ENCODE measurements at places on chromosomes 6 and 20.

- no peak for DNase-seq
These were observed 43.0 kb upstream of the CD2AP start for GRCh38 chr6:47434372-47435253.

GRCh38 chr6:70303034-70303525 is at the start of gene COL9A1:
Gene COL9A1, minus strand, starts transcription at chr6:70303084. Its CDS starts 160 bp downstream, at chr6:70302924.
- DNase-seq: no peak

- DNase-seq: no peak
These were observed 560.8 kb upstream of the IMPG1 start for GRCh38 chr6:76633259-76633658.

- no peak for DNase-seq
These were observed 116.9 kb downstream of the TAF4 start for GRCh38 chr20:61948586-61949362.

GRCh38 chr6:167856474-167856873 is 29.8 kb downstream of the AFDN start:
- DNase-seq: no peak

- DNase-seq: no peak
These were observed 9.9 kb upstream of the KIF25 start for GRCh38 chr6:167987396-167988153.

GRCh38 chr20:22686097-22686496 is 101.7 kb upstream of the FOXA2 start:
- DNase-seq: no peak

DNA sequence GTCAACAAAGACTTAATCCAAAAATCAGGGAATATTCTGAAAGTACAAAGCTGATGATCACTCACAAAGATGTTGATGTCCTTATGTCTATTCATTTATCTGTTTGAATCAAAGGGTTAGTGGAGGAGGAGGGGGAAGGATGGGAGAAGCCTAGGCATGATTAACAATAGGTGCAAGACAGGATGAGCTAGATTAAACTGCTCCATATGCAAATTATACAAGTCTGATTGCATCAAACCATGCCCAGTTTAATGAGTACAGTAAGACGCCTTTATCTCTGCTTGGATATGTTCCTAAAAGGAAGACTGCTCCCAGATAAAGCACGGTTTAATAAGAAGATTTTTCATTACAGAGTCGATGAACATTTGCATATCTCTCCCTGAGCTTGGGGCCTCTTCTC is 626.4 kb upstream of the NOX3 start:
- no peak for DNase-seq

- DNase-seq: peak; percentile 56
These were observed 574 bp downstream of the RPS12 start for GRCh38 chr6:132814716-132815570.

GRCh38 chr20:62827311-62828038 is 10.6 kb downstream of the COL9A3 start:
- no peak for DNase-seq

GRCh38 chr6:113094779-113095178 is 747.6 kb downstream of the RFPL4B start:
- no peak for DNase-seq

GRCh38 chr6:169976301-169977081 is 225.1 kb downstream of the ERMARD start:
- no peak for DNase-seq

GRCh38 chr20:33676652-33677645 is 2.7 kb upstream of the NECAB3 start:
- no peak for DNase-seq

GRCh38 chr20:6683021-6683977 is 84.2 kb upstream of the BMP2 start:
- no peak for DNase-seq

DNA sequence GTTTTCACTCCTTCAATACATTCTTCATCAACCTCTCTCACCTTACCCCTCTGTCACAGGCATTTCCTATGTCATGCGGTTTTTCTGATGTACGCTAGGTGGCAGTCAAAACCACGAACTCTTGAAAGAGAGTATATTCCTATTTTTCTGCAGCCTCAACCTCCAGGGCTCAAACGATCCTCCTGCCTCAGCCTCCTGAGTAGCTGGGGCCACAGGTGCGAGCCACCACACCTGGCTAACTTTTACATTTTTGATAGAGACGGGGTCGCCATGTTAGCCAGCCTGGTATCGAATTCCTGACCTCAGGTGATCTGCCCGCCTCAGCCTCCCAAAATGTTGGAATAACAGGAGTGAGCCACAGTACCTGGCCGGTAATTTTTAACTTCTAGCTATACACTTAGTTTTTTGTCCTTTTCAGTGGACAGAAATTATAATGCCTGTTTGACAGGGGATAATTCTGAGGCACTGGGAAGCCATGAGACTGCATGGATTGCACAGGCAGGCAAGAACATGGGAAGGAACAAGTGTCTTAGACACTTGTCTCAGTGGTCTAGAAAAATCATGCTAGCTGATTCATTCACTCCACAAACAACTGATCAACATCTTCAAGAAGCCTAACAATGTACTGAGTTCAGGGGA is 22.5 kb upstream of the HFE start:
- no peak for DNase-seq

DNA sequence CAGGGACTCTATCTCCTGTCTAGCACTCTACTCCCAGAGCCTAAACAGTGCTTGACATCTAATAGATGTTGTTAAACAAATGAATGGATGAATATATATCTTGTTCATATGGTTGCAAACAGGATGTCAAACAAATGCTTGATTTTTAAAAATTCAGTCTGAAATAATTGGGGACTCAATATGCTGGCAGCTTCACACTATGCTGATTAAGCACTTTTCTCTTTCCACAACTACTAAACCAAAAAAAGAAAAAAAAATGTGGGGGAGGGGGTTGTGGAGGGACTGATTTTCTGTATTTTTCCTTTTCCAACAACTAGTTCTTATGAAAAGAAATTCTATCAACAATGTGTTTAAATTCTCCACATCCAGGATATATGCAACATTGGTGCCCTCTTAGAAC is 42.9 kb downstream of the SF3B5 start:
- DNase-seq: no peak

DNA sequence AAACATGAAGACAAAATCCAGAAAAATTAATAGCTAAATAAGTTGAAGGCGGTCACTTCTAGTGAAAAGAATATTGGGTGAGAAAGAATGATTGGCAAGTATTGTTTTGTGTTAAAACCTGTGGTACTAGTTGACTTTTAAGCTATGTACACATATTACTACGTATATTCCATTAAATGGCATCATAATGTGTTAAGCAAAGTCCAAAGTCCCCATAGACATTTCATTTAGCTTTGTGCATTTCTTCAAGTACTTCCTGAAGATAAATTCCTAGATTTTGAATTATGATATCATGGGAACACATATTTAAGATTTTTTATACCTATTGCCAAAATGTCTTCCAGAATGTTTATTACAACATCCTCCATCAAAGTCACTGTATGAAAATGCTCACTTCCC is 272.7 kb upstream of the IRAK1BP1 start:
- DNase-seq: no peak

DNA sequence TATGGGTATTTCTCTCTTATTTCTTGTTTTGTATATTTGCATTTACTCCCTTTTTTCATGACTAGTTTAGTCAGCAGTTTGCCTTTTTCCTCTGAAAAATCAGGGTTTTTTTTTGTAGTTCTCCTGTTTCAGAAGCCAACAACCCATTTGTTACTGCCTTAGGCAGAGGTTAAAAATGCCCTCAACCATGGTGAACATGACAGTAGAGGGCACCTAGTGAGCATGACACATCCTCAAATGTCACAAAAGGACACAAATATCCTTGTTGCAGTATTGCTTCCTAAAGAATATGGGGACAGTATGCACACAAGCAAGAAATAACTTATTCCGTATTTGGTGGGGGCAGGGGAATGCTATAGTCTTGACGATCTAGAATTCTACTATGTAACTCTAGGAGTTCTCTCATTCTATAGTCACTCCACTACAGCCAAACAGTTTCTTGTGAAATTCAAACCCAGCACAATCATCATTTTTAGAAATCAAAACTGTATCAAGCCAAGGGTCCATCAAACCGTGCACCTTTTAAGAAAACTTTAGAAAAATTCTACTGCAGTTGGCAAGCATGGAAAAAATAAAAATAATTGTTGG is 47.0 kb downstream of the GOPC start:
- no peak for DNase-seq

DNA sequence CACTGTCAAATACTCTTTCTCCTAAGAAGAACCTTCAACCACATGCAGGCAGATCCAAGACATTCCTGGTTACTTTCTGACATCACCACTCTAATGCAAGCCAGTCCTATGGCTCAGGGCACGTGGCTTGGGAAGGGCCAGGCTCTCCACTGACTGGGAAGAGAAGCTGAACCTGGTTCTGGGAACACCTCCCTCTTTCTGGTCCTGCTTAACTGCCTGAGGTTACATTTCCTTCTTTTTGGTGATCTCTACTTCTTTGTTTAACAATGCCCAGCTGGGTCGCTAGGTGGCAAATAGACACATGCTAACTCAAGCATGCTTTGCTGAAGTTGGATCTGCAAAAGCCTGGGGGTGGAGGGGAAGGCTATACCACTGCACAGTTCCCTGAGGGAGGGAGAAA is 249.8 kb downstream of the GMDS start:
- no peak for DNase-seq

DNA sequence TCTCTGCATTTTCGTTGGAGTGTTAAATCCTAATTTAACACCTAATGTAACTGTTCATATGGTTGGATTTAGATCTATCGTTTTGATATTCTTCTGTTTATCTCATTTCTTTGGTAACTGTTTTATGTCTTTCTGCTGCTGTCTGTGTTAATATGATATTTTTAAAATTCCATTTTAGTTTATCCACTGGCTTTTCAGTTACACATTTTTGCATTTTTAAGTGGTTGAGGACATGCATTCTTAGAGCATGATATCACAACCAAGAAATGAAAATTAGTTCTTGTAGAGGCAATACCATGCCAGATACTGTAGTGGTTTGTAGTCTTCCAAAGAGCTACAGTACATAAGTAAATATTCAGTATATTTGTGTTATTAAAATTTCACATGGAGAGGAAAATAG is 58.6 kb downstream of the LIN28B start:
- DNase-seq: no peak

DNA sequence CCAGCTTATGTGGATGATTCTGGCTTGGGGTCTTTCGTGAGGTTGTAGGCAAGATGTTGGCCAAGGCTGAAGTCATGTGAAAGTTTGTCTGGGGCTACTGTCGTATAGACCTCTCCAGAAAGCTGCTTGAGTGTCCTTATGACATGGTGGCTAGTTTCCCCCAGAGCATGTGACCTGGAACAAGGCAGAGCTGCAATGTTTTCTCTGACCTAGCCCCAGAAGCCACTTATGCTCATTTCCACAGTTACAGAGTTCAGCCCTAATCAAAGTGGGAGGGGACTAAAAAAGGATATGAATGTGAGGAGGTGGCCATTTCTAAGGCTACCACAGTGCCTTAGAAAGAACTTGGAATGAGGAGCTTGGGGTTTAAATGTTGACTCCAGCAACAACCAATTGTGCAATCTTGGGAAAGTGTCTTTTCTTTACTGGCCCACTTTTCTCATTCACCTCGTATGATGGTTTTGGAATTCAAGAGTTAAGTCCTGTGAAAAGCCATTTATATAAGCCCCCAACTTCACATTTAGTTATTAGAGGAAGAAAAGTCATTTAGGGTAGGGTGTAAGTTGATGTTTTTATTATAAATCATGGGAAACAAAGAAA is 5.9 kb upstream of the ASXL1 start:
- no peak for DNase-seq

DNA sequence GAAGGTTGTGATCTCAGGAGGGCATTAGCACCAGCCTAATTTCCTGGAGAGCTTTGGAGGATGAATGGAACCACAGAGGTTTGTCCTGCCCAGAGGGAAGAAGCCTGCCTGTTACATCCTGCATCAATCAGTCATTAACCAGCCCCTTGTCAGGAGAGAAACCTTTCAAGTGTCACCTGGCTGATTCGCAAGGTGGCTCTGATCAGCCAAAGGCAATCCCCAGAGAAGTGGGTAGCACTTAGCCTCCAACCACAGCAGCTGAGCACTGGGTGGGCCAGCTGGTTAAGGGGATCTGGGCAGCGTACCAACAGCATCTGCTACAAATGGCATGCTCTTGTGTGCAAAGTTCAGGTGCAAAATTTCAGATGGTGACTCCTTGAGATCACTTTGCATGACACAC is 26.9 kb downstream of the ANKEF1 start:
- no peak for DNase-seq

DNA sequence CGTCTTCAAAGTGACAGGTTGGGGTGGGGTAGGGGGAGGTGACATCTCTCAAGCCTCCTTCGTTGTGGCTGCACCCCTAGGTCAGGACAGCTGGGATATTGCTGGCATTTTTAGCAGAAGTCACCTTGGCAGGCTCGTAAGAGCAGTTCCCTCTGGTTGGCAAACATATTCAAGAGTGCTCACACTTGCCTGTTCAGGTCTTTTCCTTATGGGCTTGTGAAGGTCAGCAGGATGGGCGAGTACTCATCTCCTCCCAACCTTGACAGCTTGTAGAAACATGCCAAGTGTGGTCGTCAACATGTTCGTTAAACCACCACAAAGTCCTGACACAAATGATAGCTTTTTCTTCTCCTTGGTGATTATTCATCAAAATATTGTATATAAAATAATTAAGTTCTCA is 113.6 kb downstream of the HDGFL1 start:
- DNase-seq: no peak
